ENCODE measurements at places on chromosomes 13 and 19.

DNA sequence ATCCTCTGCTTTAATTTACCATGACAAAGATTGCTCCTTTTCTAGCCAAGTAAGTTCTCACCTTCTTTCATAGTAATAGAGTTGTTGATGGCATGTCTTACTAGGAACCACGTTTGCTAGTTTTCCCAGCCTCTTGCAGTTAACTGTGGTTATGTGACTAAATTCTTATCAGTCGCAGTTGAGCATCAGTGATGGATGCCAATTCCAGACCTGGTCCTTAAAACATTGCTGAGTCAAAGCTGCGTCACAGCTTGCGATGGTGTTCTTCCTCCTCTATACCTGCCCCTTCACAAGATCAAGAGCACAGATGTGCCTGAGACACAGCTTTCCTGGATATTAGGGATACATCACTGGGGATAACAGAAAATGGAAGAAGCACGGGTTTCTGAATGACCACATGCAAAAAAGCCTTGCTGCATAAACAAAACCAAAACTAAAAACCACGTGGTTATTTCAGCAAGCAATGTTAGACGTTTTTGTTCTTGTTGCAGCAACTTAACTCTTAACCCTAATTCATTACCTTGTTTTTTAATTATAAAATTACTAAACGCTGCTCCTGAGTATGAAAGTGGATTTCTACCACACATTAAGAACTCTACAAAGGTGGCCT lies 97.6 kb upstream of the DACH1 start:
- no peak for DNase-seq

GRCh38 chr13:76596216-76596615 lies 290.0 kb downstream of the KCTD12 start:
- no peak for DNase-seq

DNA sequence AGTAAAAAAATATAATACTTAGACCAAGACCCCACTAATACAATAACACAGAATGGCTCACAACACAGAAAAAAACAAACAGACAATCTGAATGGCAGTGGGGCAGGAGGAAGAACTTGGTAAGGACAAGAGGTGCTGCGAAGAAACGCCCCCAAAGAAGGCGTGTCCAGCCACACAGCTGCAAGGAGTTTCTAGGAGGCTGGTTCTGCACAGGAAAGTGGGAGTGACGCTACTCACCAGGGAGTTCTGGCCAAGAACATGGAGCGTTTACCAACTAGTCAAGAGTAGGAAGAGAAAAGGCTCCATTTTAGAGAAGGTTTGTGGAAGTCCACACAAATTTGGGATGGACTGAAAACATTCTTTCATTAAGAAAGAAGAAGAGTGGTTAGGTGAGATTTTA lies 95.3 kb upstream of the SLC15A1 start:
- DNase-seq, result no peak

DNA sequence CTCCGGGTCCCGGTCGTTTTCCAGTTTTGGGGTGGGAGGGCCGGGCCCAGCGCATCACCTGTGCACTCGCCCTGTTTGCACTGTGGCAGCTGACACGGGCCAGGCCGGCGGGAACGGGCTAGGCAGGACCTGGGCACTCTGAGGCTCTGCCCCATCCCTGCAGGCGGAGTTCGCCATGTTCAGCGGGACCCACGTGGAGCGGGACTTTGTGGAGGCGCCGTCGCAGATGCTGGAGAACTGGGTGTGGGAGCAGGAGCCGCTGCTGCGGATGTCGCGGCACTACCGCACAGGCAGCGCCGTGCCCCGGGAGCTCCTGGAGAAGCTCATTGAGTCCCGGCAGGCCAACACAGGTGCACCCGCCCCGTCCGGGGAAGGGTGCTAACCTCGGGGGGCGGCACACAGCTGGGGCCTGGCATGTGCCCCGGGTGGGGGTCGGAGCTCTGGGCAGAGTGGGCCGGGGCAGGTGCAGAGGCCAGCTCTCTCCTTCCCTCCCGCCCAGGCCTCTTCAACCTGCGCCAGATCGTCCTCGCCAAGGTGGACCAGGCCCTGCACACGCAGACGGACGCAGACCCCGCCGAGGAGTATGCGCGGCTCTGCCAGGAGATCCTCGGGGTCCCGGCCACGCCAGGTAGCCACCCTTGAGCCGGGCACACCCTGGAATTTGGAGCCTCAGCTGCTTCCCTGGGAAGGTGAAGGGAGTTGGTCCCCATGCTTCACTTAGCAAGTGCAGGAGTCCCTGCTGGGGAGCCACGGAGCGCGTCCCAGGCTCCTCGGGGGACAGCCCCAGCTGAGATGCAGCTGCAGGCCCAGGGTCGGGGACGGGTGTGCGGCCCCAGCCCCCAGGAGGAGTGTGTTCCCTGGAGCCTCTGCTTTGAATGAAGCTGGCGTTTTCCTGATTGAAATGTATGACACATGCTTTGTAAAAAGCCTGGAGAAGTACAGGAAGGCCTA lies 9.3 kb upstream of the ZNF554 start:
- no peak for DNase-seq

DNA sequence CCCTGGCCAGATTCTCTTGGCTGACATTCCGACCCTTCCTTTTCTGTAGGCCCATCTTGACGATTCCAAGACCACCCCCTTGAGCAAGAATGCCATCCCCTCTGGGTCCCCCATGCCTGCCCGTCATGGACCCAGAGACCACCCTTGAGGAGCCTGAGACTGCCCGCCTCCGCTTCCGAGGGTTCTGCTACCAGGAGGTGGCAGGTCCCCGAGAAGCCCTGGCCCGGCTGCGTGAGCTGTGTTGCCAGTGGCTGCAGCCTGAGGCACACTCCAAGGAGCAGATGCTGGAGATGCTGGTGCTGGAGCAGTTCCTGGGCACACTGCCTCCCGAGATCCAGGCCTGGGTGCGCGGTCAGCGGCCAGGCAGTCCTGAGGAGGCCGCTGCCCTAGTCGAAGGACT lies 978 bp downstream of the ZNF446 start:
- DNase-seq, result no peak

GRCh38 chr19:36152019-36152351 lies 262 bp downstream of the COX7A1 start:
- no peak for DNase-seq

GRCh38 chr19:46898731-46899130 lies 37.9 kb downstream of the ARHGAP35 start:
- DNase-seq, result no peak

- no peak for DNase-seq
These were observed 1.6 kb upstream of the PPP1R12C start for GRCh38 chr19:55119053-55119452.

GRCh38 chr19:15779756-15780476 lies 7.5 kb upstream of the OR10H5 start:
- no peak for DNase-seq

- DNase-seq, result no peak
These were observed 360.9 kb downstream of the SLITRK5 start for GRCh38 chr13:88031980-88032559.

DNA sequence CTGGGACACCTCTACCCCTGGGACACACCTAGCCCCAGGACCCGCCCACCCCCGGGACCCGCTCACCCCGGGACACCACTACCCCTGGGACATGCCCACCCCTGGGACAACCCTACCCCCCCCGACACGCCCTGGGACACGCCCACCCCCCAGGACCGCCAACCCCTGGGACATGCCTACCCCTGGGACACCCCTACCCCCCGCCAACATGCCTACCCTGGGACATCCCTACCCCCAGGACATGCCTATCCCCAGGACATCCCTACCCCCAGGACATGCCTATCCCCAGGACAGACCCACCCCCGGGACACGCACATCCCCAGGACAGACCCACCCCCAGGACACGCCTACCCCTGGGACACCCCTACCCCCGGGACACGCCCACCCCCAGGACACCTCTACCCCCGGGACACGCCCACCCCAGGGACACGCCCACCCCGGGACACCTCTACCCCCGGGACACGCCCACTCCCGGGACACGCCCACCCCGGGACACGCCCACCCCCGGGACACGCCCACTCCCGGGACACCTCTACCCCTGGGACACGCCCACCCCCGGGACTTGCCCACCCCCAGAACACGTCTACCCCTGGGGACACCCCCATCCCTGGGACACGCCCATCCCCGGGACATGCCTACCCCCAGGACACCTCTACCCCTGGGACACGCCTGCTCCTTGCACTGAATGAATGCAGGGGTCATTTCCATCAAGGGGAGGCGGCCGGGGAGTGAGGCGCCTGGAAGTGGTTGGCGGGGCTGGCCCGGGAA lies 32.3 kb downstream of the ADPRHL1 start:
- DNase-seq, result no peak

- no peak for DNase-seq
These were observed 481.3 kb upstream of the GPC6 start for GRCh38 chr13:92745258-92745657.

DNA sequence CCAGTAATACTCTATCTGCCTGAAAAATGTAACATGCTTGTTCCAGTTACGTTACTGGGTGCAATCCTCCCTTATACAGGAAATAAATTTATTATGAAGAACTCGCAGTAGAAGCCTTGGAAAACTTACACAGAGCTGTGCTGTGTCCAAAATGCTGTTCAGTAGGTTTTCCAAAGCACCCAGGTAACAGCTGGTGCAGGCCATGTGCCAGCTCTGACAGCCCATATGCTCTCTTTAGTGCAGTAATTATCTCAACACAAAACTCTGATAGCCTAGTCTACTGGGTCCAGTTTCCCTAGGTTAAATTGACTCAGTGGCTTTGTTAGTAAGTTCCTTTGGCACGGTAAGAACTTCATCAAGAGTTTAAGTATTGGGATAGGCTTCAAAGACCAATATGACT lies 120.7 kb upstream of the OBI1 start:
- no peak for DNase-seq

DNA sequence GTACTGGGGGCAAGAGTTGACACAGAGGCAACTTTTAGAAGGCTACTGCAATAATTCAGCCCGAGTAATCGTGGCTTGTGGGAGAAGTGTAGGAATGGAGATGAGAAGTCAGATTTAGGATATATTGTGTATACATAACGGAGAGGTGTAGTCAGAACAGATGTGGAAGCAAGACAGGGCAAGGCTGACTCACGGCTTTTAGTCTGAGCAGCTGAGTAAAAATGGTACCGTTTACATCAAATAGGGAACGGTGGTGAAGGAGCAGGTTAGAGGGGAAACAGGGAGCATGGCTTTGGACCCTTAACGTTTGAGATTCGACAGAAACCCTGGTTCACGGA lies 796 bp upstream of the LSM14A start:
- peak; percentile 39 for DNase-seq

Measured in stimulated activated CD4-positive, alpha-beta T cell treated with anti-CD3 and anti-CD28 coated beads, TNF-alpha, amount 100 ng/mL, for 48 hours (primary cell).